NCI-H1694 treated with DMSO at 0.1 percent for 48 hours (cell line): ENCODE measurements at places on chromosomes 4 and X.

GRCh38 chr4:70437197-70437596 is 34.8 kb upstream of the MUC7 start:
- DNase-seq: no peak

DNA sequence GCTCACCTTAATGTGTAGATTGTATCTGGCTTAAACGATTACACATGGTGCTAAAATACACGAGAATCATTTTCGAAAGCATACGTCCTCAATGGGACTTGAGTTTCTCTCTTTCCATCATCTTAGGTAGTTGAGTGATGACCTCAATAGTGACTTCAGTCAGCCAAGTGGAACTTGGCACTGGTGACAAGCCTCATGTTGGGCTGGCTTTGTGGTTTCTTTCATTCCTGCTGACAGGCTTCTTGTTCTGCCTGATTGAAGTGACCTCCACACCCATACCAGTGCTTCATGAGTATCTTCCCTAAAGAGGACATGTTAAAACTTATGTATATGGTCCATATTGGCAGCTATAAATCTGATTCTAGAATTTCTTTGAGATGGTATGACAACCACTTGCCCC is 159.1 kb upstream of the WDR1 start:
- no peak for DNase-seq

DNA sequence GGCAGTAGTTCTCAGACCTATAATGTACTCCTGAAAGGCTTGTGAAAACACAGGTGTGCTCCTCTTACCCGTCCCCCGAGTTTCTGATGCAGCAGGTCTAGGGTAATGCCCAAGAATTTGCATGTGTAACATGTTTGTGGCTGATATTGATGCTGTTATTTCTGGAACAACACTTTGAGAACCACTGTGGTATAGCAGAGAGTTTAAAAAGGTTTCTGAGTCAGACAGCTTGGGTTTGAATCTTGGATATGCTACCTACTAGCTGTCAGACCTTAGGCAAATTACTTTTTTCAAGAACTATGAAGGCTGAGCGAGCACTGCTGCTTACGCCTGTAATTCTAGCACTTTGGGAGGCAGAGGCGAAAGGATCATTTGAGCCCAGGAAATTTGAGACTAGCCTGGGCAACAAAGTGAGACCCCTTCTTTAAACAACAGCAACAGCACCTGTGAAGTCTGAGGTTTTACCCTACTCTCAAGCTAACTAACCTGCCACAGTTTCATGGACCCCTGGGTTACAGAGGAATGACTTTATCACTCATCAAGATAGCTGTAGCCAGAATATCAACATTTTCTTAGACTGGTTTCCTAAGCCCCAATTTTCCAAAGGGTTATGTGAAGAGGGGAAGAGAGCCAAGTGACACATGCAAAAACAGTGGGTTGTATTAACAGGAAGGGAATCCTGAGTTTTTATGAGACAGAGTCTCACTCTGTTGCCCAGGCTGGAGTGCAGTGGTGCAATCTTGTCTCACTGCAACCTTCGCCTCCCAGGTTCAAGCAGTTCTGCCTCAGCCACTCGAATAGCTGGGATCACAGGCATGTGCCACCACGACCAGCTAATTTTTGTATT is 5.1 kb downstream of the AFF1 start:
- no peak for DNase-seq

DNA sequence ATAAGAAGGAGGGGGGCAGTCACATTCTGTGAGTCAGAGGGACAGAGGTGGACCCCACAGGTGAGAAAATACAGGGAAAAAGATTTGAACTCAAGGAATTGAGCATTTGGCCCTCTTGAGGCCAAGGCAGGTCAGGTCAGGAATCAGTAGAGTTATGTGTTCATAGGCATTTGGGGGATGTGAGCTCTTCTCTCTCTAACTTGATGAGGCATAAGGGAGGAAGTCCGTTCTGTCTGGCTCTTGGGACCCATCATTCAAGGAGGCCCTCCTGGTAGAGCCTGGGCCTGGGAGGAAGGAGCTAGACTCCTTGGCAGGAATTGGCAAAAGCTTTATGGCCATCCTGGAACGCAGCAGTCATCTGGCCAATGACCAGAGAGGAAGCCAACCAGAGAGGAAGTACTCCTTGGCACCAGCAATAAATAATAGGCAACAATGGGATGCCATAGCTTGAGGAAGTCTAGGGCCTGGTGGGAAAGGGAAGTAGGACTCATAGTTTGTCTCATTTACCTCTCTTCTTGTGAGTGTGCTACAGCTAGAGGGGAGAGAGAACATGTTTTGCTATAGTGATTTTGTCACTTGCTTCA is 53.0 kb downstream of the MSN start:
- DNase-seq: no peak

DNA sequence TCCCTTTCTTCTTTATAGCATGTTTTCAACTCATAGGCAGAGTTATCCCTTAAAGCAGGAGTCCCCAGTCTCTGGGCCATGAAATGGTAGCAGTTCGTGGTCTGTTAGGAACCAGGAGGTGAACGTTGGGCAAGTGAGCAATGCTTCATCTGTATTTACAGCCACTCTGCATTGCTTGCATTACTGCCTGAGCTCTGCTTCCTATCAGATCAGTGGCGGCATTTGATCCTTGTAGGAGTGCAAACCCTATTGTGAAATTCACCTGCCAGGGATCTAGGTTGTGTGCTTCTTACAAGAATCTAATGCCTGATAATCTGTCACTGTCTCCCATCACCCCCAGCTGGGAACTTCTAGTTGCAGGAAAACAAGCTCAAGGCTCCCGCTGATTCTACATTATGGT is 39.8 kb downstream of the DTHD1 start:
- no peak for DNase-seq

DNA sequence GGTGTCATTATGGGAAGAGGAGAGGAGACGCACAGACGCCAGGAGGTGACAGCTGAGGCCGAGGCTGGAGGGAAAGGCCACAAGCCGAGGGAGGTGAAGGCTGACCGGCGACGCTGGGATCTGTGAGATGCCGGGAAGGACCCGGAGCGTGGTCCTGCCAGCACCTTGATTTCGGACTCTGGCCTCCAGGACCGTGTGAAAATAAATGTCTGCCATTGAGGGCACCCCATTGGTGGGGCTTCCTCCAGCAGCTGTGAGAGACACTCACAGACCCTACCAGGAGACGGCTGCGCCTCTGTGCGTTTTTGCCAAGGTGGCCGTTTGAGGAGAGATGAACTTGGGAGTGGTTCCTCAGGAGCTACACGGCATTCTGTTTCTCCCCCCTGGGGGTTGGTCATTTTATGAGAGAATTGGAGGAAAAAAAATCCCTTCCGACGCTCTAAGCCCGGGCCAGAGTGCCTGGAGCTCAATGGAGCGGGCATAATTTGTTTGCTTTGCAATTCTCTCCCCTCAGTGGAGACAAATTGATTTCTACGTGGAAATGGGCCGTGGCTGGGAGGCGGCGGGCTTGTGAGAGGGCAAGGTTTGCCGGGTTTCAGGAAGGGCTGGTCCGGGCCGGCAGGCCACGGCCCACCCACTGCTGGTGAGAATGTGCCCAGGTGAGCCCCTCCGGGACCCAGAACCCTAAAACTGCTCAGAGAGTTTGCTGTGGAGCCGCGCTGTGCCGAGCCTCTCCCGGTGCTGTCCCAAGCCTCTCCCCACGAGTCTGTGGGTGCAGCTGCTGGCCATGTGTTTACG is 53.9 kb downstream of the CPZ start:
- no peak for DNase-seq

DNA sequence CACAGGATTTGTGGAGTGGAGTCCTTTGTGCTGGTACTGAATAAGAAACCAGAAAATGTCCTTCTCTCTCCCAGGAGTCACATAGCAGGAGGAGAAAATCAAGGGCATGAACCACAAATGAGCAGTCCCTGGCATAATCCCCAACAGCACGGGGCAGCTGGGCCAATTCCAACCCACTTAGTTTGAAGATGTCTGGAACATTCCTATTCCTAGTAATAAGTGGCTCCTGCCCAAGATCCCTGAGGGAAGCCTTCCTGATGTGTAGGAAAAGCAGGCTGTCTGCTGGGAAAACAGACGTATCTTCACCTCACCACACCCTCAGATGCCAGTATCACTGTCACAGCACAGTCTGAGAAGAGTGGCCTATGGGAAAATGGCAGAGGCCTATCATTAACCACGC is 182.8 kb upstream of the MAP3K15 start:
- no peak for DNase-seq

GRCh38 chrX:41516999-41517765 is 70.0 kb downstream of the NYX start:
- no peak for DNase-seq

DNA sequence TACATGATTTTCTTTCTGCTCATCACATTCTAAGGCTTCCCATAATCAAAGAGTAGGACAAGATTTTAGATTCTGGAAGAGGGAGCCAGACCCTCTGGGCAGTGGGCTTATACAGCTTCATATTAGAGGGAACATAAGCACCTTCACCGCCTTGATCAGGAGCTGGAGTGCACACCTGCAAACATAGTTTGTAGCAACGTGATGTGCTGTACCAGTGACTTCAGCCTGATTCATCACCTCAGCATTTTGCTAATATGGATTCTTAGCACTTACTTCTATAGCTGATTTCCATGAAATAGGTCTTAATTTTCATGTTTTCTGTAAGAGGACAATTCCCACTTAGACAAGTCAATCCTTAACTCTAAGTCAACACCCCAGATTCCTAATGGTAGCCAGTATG is 36.7 kb downstream of the PCDH18 start:
- no peak for DNase-seq

GRCh38 chrX:81208916-81209315 is 7.0 kb downstream of the SH3BGRL start:
- DNase-seq: no peak

DNA sequence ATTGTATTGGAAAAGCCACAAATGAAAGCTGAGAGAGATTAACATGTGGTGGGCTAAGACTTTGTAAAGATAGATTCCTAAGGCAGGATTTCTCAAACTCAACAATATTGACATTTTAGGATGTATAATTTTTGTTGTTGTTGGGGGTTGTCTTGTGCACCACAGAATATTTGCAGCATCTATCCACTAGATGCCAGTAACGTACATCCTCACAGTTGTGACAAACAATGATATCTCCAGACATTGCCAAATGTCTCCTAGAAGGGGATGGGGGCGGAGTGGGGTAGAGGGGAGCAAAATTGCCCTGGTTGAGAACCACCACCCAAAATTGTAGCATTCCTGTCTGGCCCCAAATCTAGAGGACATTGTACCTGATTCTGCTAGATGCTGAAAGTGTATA is 14.7 kb upstream of the CBR4 start:
- peak; percentile 40 for DNase-seq

GRCh38 chr4:107719922-107720722 is at the start of gene PAPSS1:
TSS of gene PAPSS1 (minus strand) at chr4:107720234. CDS start at chr4:107720179, 55 bp downstream.
- DNase-seq: peak; percentile 94

- DNase-seq: no peak
Observed at GRCh38 chrX:143757375-143757774, 36.8 kb upstream of the SPANXN2 start.

GRCh38 chr4:156948133-156948532 is 23.5 kb downstream of the PDGFC start:
- DNase-seq: no peak

- DNase-seq: no peak
Observed at GRCh38 chr4:119647558-119647957, 19.0 kb upstream of the PDE5A start.

GRCh38 chrX:101482296-101482695 is 3.0 kb upstream of the ARMCX4 start:
- no peak for DNase-seq

GRCh38 chr4:15906020-15906443 is 32.5 kb downstream of the FGFBP1 start:
- no peak for DNase-seq

DNA sequence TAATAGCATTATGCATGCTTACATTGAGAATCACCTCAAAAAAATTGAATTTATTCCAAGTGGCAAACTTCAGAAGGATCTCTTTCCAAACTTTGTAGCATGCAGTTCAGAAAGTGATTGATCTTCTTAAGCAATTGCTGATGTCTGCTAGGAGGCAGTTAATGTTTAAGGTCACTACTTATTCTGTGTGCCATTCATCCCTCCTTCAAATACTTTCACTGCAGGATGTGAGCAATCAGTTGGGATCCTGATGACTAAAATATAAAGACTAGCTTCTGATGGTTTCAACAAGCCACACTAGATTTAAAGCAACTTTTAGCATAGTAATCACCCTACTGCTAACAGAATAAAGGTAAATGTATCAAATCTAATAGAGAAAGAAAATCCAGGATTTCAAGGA is 414.1 kb downstream of the ADGRL3 start:
- DNase-seq: no peak

DNA sequence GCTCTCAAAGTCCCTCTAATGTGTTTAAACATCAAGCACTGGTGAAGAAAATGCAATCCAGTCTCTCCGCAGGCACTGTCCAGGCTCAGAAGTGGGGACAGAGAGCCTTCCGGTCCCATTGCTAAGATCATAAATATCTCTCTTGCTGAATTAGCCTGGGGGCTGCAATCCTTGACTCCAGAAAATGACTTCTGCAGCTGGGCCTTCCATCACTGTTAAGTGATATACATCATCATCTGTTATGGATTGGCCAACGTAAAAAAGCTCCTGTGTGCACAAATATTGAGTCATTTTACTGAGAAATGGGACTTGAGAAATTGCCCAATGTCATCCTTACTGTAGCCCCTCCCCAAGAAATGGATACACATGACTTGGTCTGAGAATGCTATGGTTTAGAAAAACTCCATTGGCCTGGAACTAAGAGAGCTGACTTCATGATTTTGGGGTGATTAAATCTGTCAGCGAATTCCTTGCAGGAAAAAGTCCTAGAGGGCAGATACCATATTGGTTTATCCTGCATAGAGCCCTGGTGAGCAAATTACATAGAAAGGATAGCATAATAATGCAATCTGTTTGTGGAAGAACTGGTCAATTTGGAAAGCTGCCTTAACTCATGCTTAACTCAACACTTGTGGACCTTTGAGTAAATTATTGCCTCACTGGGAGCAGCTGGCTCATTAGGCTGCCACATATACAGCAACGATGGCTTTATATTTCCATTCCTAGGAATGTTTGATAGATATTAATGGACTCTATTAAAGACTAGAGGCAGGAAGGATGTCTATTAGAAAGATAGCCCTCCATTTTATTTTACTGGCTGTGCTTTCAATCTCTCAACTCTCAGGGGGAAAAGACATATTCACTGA is 346.1 kb downstream of the GBA3 start:
- no peak for DNase-seq

- DNase-seq: no peak
Observed at GRCh38 chr4:185213877-185214276, 4.5 kb downstream of the SNX25 start.

- no peak for DNase-seq
Observed at GRCh38 chr4:137278431-137278830, 253.9 kb downstream of the PCDH18 start.

- no peak for DNase-seq
Observed at GRCh38 chr4:10333942-10334341, 123.3 kb downstream of the ZNF518B start.

DNA sequence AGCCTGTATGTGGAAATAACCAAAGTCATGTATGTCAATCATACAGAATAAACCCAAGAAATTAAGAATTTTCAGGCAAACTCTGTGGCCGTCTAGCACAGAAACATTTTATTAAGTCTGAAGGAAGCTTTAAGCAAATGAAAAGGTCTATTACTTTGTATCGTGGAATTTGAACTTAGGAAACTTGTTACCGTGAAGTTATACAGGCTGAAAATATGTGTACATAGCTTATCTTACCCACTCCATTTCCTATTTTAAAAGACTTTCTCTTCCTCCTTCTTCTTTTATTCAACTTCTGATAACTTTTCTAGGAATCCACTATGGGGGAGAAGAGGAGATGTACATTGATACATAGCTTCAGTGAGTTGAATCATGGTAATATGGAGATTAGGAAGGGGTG is 108.3 kb downstream of the AGTR2 start:
- DNase-seq: no peak
